Cortex of kidney (tissue), 1 donor: ENCODE measurements at places on chromosomes 7 and 10.

GRCh38 chr7:78542981-78543380, 744.4 kb downstream of the PHTF2 start:
- DNase-seq, result no peak

- no peak for DNase-seq
Measured at GRCh38 chr10:9613338-9614075, 1404.2 kb upstream of the CELF2 start.

DNA sequence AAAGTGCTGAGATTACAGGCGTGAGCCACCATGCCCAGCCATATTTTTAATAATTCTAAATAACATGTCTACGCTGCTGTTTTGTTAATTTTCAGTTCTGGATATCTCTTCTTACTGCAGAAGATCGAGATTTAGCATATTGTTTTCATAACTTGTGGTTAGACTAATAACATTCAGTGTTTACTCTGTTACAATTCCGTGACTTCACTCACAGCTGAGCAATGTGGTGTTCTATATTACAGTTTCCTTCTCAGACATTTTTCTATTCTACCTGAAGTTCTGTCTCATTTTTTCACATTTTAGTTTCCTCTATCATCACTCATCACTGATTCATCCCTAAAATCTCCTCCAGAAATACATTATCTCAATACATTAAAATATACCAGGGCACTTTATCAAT, 10.9 kb downstream of the RNF32 start:
- DNase-seq, result no peak

DNA sequence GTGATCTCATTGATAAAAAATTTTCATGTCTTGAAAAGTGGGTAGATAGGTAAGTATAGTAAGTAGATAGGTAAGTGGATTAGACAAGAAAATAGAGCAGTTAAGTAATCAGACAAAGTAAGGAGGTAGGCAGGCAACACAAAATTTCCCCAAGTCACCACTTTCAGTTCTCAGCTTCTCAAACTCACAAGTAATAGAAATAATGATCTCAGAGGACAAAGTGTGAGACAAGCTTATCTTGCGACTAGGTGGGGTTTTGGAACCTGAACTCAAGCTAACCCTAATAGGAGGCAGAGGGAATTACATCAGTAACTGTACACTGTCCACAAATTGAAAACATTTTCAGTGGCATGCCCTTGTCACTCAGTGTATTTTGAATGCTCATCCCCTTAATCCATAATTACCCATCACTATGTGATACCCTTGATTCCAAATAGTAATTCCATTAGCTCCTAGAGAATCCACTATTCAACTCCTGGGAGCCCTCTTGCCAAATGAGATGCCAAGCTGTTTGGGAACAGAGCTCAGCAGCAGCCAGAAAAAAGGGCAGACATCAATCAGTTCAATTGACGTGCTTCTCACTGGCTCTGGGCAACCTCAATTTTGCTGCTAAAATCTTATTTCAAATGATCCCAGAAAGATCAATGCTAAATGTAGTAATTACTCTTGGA, 703.2 kb downstream of the XPNPEP1 start:
- DNase-seq, result no peak
